ENCODE measurements at places on chromosomes 3 and 15.

- no peak for DNase-seq
Measured at GRCh38 chr15:91622711-91623342, 230.7 kb upstream of the SLCO3A1 start.

GRCh38 chr3:10933021-10933420 is 59.5 kb upstream of the SLC6A1 start:
- no peak for DNase-seq

DNA sequence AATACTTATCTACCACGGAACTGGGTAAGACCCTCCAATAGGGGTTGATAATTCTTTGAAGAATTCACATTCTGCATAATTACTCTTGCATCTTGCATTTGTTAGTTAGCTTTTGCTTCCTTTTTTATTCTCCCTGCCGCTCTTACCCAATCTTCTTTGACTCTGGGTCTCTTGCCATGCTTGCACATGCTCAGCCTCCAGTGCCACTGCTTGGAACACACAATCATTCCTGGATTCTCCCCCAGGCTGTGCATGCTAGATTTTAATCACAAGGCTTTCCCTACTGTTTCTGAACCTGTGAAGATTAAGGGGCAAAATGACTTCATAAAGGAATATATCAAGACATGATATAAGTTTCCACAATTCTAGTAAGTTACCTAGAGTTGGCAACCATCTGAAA is 133.1 kb downstream of the IL1RAP start:
- DNase-seq: no peak

DNA sequence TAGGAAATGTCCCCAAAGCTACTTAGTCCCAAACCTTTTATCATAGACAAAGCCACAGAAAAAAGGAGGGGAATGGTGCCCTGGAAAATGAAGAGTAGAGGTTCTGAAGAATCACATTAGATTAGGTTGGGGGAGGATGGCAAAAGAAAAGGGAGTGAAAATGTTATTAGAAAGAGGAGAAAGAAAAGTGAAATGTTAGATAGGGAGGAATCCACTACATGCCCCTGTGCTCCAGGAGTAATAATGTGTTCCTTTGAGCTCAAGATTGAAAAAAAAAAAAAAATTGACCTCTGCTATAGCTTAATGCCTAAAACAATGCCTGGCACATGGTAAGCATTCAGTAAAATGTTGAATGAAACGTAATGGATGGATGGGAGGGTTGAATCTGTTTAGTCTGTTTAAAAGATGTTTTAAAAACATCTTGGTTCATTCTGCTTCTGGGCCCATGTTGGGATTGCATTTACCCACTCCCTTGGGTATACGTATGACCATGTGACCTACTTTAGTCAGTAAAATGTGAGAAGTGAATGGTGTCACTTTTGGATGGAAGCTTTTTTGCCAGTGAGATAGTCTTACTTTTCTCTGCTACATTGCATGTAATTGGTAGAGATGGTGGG is 19.0 kb downstream of the MAPK6 start:
- DNase-seq: no peak

DNA sequence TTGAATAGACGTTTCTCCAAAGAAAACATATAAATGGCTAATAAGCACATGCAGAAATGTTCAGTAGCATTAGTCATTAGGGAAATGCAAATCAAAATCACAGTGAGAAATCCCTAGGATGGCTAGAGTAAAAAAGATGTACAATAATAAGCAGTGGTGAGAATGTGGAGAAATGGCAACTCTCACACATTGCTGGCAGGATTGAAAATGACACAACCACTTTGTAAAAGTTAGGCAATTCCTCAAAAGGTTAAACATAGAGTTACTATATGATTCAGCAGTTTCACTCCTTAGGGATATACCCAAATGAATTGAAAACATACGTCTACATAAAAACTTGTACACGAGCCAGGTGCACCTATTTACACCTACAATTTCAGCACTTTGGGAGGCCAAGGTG is 108.7 kb downstream of the ITPR1 start:
- no peak for DNase-seq

DNA sequence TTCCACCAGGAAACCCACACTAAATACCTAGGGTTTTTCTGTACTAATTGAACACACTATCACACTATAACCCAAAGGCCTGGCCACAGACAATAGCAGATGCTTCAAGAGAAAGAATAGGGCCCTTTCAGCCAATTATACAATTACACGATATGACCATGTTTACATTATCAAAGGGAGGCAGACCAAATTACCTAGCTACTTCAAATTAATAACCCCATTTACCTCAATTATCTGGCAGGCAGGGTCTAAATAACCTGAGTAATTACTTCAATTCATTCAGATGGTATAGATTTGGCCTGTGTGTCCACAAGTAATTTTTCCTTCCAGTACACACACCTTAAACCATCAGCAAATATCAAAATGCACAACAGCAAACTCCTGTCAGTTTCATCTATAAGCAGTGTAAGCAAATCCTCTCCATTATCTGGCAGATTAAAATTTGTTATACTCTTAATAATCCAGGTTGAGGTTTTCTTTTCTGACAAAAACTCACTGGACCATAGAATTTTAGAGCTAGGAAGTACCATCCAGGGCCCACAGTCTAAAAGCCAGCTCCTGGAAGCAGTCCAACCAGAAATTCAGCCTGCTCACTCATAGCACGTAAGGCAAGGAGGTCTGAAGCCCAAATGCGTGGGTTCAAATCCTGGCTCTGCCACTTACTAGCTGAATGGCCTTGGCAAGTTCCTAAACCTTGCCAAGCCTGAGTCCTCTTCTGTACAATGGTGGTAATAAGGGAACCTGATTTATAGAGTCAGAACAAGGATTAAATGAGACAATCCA is 51.8 kb downstream of the RFTN1 start:
- DNase-seq: no peak

DNA sequence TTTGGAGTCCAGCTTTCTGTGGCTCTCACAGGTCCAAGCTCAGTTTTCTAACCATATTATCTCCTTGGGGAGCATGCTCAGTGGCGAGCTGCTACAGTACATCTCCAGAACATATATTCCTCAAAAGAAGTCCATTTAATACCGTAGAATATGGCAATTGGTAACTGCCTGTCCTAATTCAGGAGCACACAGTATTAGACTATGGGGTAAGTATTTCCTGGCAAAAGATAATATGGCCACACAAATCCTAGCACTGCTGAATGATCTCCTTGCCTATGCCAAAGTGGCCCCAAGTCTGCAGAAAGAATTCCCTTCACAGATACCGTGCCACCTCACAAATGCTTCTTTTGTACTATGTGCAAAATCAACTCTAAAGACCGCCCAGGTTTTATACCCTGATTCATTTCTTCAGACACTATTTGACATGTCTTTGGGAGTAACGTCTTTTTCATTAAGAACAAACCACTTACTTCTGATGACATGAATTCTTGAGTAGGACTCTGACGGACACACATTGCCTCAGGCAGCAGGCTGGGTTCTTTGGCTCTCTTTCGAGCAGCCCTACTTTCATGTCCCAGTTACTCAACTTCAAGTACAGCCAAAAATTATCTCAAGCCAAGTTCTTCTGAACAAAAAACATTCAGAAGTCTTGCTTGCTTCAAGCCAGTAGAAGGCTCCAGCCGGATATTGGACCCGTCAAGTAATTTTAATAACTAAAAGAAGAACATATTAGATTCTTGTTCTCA is 368.3 kb upstream of the DCBLD2 start:
- DNase-seq: no peak

DNA sequence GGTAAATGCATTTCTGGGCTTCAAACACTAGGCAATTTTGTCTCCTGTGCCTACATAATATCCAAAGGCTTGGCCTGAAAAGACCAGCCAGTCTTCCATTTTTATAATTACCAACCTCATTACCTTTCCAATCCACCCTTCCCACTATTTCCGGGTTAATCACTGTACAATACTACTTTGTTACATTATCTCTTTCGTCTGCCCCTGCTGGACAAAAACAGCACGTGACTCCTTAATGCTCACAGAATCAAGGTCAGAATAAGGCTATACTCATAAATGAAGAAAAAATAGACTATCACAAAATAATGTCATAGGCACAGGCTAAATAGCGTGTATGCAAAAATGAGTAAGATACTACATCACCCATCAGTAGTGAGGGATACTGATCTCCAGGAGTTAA is 40.1 kb downstream of the ABI3BP start:
- DNase-seq: no peak
